ENCODE measurements at places on chromosomes 5 and 9.
A peak's percentile ranks its signal among the peaks of the same experiment; 100 is the strongest.

DNA sequence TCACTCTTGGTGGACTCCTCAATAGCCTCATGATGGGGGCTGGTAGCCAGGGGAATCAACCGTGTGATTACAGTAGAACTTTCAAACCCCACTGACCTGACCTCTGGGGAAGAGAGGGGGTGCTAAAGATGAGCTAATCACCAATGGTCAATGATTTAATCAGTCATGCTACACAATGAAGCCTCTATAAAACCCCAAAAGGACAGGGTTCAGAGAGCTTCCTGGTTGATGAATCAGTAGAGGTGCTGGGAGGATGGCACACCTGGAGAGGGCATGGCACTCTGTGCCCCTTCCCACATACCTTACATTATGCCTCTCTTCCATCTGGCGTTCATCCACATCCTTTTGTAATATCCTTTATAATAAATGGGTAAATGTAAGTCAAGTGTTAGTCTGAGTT, 8.9 kb upstream of the SH3TC2 start:
- DNase-seq, result no peak

GRCh38 chr9:2261421-2262103, 246.4 kb downstream of the SMARCA2 start:
- DNase-seq, result peak; percentile 8

DNA sequence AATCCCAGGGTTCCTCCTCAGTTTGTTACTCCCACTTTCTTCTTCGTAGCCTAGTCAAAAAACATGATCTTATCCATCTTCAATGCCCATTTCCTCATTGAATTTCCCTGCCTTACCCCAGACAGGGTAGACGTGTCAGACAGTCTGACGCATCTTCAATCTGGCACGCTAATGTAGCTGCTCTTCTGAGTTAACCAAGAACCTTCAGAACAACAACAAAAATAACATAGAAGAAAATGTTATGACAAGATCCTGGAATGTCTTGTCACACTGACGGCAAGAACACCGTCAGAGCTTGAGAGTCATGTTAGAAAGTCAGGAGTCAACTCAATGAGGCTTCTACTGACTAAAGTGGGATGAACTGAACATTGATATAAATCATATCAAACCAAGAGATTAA, 122.7 kb upstream of the SPDL1 start:
- DNase-seq, result no peak

- peak; percentile 51 for DNase-seq
Measured at GRCh38 chr5:40165789-40166728, 513.7 kb upstream of the PTGER4 start.

DNA sequence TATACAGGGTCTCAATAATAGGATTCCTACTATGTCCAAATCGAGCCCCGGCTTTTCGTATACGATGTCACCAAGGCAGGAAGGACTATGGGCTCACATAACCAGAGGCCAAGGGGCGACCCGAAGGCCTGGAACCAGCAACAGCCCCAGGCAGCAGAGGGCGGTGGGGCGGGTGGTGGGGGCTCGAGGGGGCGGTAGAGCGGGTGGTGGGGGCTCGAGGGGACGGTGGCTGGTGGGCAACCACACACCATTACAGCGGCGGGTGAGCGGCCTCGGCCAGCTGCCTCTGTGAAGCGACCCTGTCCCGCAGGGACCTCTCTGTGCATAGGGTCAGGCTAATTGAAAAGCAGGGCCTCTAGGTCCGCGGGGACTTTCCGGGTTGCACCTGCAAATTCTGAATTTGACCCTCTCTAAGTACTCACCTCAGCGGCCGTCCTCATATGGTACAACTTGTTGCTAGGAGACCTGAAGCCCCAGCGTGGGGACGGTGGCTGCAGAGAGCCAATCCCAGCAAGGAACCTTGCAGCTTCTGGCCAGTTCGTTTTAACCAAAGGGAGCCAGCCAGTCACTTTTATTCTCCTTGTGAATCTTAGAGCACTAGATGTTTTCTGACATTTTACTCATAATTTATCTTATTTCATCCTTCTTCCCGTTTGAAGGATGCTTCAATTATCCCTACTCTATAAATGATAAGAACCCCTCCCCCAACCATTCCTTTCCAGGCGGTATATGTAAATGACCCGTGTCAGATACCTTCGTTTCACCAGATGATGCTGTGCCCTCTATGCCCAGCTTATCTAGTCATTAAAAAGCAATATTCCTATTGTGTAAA, at the start of gene NME5:
NME5 (minus strand) TSS at position 480 of the 832 bp plus-strand sequence. CDS start 648 bp downstream, outside the sequence.
- peak; percentile 56 for DNase-seq

GRCh38 chr9:88174324-88174723, 36.0 kb upstream of the SPATA31C2 start:
- DNase-seq, result no peak

GRCh38 chr5:75460942-75461610, 50.4 kb downstream of the CERT1 start:
- DNase-seq, result no peak

- no peak for DNase-seq
Measured at GRCh38 chr9:130576176-130576575, 3.2 kb upstream of the FUBP3 start.

GRCh38 chr5:102722931-102723330, 32.2 kb upstream of the PAM start:
- peak; percentile 87 for DNase-seq

DNA sequence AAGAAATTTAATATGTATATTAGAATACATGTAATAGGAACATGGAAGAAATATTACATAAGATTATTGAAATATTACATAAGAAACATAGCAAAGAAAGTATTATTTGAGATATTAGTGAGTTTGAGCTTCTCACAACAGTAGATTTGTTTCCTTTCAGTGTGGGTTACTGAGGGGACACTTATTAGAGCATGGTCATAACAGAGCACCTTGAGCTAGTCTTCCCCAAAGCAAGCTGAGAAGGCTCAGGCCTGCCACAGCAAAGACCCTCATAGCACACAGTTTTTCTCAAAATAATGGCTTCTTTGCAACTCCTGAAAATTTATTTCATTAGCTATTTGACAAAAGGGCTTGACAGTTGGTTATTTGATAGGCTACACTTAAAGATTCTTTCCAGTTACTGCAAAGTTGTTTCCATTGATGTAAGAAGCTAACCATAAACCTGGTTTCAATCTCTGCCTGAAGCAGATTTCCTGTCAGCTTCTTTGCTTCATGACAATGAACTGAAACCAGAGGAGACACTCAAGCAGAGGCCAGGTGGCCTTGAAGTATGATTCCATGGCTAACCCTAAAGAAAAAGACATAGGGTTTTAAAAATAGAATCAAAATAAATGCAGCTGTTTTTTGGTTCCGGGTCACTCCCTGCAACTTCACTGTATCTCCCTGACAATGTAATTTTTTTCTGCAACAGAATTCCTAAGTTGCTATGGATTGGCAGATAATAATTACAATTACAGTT, 68.6 kb downstream of the ERMP1 start:
- DNase-seq, result no peak

GRCh38 chr5:157593052-157593757, 17.6 kb upstream of the ADAM19 start:
- no peak for DNase-seq

GRCh38 chr5:1655496-1656270, 131.9 kb upstream of the LPCAT1 start:
- no peak for DNase-seq

DNA sequence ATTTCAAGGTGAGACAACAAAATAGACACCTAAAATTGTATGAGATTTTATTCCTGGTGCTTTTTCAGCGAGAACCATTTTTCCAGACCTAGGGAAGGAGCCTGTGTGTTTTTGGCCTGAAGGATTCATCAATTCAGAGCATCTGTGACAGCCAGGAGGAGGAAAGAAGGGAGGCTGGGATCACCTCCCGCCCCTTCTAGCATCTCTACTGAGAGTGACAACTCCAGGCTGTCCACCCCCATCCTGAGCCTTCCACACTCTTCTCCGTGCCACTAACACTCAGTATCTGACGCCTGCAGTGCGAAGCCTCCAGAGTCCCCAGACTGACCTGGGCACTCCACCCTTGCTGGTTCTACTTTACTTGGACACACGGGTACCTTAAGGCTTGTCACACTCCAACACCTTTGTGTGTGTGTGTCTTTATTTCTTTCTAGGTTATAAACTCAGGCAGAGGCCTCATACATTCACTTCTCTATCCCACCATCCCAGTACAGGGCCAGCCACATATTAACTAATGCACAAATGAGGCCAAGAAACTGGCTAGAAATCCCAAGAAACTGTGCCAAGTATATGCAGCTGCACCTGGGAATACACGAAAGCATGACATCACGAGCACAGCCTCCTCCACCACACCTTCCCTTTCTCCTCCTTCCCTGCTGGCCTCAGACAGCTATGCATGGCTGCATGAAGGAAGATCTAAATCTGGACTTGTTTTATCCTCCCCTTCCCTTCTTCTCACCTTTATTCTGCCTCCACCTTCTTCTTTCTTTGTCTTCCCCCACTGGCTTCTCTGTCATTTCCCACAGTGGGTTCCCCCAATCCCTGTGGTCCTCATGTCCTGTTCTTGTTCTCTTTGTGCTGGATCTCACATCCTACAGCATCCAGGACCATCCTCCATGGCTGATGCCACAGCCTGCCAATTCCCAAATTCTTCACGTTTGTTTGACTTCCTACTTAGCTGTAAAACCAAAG, 16.0 kb downstream of the S1PR3 start:
- no peak for DNase-seq

- peak; percentile 7 for DNase-seq
Measured at GRCh38 chr9:107810461-107810961, 320.9 kb upstream of the KLF4 start.

GRCh38 chr5:2563046-2563445, 188.4 kb downstream of the IRX2 start:
- DNase-seq, result no peak

DNA sequence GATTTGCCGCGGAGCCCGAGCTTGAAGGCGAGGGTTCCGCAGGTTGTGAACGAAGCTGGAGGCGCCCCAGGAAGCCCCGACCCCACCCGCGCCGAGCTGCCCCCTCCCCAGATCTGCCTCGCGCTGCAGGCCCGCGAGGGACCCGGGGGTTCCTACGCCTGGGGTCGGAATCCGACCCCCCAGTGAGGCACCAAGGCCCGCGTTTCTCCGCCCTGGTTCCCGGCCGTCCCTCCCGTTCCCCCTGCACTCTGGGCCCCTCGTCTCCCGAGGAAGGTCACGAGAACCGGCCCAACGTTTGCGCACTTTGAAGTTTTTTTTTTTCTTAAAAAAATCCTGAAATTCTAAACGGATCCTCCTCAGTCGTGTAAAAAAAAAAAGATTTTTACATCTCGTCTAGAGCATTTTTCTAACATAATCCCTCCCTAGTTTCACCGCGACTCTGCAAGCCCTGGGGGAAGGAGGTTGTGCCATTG, 880 bp upstream of the GFPT2 start:
- DNase-seq, result no peak

GRCh38 chr9:99005651-99006050, 61.9 kb downstream of the COL15A1 start:
- DNase-seq, result no peak

- DNase-seq, result no peak
Measured at GRCh38 chr5:173893192-173893561, 5.0 kb downstream of the CPEB4 start.

- peak; percentile 87 for DNase-seq
Measured at GRCh38 chr5:79990598-79991507, at the start of gene MTX3. Gene MTX3 (minus strand): TSS chr5:79991262. CDS start chr5:79991238, 24 bp downstream.

DNA sequence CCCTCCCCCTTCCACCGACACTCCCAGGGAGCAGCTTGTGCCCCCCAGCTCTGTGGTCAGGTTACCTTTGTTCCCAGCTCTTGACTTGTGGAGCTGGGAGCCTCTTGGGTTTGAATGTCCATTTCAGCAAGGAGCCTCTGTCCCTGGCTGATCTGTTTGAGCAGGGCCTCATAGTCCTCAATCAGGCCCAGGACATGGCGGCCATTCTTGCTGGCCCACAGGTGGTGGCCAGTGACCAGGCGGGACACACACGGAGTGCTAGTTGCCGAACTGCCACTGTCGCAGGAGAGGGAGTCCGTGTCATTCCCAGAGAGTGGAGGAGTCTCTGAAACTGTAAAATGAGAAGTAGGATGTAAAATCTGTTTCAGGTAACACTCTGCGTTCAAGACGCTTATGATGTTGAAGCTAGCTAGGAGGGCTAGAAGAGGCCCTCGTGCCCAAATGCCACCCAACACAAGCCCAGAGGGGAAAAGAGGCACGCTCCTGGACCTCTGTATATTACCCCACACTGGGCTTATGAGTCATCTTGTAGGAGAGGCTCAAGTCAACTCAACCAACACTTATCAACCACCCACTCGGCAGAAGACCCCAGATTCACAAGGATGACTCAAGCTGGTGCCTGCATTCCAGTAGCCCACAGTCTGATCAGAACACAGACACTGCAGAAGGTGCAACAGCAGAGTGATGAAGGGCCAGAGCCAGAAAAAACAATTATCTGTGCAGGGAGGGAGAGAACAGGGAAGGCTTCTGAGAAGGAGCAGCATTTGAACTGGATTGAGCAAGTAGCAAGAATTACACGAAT, 177.0 kb downstream of the CDK5RAP2 start:
- DNase-seq, result peak; percentile 99

- DNase-seq, result no peak
Measured at GRCh38 chr9:91516081-91516480, 92.4 kb upstream of the NFIL3 start.

DNA sequence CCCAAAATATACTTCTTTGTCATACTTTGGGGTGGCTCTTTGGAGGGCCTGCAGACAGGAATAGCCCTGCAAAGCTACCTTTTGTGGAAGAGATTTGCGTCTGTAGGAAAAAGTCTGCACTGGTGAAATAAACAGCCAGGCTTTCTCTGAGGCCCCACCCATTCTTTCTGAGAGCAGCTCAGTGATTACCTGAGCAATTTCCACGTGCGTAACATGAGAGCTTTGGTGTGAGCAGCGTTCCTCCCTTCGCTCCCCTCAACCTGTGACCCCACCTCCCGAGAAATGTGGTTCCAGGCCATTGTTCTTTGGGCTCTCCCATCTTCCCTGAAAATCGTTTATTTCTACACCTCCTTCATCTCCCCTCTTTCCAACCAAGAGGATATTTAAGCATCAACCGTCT, 23.8 kb upstream of the FBP1 start:
- DNase-seq, result no peak

DNA sequence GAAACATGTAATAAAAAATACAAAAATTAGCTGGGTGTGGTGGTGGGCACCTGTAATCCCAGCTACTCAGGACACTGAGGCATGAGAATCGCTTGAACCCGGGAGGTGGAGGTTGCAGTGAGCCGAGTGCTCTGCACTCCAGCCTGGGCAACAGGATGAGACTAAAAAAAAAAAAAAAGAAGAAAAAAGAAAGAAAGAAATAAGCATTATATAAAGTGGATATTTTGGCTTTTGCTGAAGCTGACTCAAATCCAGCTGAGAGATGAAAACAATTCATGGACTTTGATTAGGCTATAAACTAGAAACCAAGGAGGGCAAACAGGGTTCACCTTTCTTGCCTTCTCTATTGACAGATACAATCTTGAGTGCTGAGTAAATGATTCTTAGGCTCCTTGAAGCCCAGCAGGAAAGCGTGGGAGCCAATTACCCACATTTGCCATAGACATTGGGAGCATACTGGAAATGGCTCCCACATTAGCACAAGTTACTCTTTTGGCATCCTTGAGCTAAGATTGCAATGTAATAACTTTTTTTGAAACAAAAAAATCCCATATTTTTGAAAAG, 2.4 kb upstream of the BTF3 start:
- no peak for DNase-seq

DNA sequence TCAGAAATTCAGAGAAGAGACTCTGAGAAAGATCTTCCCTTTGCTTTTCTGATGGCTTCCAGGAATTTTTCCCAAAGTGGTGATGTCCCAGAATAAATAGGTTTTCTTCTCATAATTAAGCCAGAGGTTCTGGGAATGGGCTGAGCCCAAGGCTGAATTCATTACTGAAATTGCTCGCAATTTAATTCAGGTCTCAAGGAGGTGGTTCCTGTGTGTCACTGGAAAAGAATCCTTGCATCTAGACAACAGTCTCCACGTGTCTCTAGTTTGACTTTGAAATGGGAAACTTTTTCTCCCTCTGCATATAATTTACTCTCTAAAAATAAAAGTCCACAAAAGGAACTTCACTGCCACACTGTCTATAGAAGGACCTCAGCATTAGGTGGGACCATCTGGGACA, 27.8 kb upstream of the STX17 start:
- peak; percentile 66 for DNase-seq
